Right forelimb (tissue), 1 donor: ENCODE measurements at places on chromosomes 3 and 15.

- DNase-seq = no peak
These were observed 8.9 kb upstream of the TKT start for GRCh38 chr3:53264718-53265117.

DNA sequence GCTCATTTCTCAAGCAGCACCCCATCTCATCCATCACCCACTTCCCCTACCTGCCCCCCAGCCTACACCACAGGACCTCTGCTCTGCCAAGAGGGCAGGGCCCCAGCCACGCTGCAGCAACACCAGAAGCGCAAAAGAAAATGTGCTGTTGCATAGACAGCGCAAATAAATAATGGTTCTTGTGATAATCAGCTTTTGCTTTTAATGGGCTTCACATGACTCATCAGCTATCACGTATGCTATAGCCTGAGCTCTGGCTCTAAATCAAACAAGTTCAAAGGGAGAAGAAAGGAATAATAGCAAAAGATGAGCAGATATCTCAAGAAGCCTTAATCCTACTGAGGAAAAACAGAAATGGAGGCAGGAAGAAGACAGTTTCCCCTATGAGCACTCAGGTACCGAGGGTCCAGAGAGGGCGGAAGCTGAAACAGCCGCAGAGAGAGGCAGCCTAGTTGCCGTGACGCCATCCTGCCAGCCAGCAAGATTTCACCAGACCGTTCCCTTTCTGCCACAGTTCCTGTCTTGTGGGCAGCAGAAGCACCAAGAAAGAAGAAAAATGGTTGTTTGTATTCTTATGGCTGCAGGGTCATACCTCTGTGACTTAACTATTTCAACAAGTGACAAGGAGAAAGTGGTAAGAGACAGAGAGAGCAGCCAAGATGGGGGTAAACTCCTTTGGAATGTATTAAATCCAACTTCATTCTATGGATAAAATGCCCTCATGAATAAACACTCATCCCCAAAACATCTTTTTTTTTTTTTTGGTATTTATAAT lies 22.0 kb downstream of the RAB27A start:
- DNase-seq = no peak

GRCh38 chr3:66140743-66141372 lies 79.9 kb upstream of the SLC25A26 start:
- DNase-seq = no peak

GRCh38 chr3:161551697-161552096 lies 55.1 kb downstream of the OTOL1 start:
- no peak for DNase-seq

DNA sequence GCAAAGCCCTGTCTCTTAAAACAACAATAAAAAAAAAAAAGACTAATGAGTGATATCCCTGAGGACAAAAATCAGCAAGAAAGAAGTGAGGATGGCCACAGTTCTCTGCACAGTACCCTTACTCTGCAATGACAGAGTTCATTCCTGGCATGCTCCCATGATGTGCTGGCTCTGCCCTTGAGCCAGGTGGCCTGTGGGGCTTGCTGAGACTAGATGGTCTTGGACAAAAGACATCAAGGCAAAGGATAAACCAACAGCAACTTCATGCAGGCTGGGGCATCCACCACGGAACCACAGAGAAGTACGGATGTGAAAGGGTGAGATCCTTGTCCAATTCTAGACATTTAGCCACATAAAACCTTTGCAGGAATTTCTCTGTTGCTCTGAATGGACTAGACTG lies 12.7 kb downstream of the MGLL start:
- no peak for DNase-seq

DNA sequence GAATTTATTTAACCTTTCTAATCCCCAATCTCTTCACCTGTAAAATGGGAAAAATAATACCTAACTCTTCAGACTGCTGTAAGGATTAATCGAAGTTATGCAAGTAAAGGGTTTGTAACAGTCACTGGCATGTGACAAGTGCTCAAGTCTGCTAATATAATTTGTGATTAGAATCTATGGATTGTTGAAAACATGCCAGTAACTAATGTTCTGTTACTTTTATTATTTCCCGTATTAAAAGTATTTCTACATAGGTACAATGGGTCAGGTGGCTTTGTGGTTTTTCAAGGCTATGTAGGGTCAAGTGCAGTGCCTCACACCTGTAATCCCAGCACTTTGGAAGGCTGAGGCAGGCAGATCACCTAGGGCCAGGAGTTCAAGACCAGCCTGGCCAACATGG lies 29.4 kb downstream of the ULK4 start:
- DNase-seq = no peak

GRCh38 chr3:63278171-63279004 lies at the start of gene SYNPR:
SYNPR (plus strand) TSS chr3:63278308.
- no peak for DNase-seq

DNA sequence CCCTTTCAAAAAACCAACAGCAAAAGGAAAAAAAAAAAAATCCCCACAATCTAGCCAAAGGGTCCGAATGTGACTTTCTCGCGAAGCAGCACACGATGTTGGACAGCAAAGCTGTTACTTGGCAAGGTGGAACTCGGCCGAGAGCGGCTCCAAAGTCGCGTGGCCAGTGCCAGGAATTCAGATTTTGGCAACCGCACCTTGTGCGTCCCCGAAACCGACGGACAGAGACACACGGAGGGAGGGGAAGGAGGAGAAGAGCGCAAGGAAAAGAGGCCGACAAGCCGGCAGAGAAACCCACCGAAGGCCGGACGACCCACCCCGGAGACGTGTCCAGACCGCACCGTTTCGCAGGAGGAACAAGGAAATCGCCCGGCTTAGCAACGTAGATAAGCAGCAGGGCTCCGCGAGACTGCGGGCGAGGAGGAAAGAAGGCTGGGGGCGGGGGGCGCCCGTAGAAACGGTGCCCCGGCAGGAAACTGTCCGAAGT lies 517.3 kb downstream of the MECOM start:
- peak; percentile 82 for DNase-seq

- no peak for DNase-seq
These were observed 22.6 kb downstream of the RARRES1 start for GRCh38 chr3:158709666-158710083.

DNA sequence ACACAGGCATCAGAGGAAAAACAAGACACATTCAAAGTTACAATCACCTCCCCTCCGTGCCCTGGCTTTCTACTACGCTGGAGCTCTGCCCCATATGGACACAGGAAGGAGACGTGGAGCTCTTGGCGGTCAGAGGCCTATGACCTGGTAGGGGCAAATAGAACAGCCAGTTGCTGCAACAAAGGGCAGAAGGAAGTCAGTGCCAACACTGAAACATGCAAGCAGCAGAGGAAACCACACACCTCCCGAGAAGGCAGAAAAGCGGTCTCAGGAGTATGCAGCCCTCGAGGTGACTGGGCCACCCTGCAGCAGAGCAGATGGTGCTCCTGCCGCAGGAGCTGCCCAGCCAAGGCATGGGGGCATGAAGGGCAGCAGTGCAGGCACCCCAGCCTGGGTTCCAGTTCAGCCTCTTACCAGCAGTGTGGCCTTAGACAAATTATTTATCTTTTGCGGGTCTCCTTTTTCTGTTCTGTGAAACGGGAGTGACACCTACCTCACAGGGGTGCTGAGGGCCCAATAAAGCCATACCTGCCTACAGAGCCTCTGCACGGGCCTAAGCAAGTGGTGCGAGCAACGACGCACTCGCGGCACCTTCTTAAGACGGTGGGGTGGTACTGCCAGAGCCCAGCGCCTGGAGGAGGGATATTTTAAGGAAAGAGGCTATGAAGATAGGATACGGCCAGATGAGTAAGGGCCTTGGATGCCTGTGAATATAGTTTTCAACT lies 8.6 kb downstream of the ZXDC start:
- DNase-seq = no peak

DNA sequence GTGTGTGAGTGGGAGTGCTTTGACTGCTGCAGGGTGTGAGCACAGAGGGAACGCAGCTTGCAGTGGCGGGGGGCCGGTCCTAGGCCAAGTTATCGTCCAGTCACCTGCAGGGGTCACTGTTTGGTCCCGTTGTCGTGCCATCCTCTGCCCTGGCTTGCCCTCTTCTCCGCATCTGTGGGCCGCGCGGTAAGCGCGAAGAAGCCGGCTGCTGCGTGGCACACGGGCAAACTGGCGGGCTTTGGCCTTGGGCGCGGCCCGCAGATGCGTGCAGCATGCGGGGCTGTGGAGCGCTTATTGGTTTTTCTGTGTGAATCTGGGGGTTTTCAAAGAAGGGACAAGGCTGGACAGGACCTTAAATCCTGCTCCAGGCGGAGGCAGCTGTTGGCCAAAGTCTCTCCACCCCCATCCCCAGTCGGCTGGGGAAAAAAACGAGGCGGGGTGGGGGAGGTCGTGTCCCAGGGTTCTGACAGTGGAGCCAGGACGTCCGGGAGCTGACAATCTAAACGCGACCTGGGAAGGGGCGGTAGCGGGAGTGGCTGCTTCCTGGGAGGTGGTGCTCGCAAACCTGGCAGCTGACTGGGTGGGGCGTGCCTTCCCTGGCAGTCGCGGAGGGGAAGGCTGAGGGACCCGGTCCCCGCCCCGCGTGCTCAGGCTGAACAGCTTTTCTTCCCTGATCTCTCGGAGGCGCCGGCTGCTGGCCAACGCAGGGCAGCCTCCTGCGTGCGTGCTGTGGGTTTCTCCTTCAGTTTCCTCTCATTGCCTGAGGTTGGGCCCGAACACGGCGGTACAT lies 39.7 kb upstream of the VEPH1 start:
- DNase-seq = peak; percentile 83

DNA sequence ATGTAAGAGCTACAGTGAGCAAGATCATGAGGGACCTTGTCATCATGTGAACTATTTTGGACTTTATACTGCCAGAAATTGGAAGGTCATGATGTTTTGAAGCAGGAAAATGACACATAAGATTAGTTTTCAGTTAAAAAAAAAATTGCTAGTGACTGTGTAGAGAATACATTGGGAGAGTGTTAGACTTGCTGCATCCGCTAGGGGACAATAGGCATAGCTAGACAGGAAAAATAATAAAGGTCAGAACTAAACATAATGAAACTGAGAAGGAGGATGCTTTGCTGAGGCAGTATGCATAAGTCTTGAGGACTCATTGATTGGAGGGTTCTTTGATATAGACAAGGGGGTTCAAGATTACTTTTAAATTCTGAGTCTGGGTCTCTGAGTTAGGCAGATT lies 275.8 kb upstream of the KCNH8 start:
- DNase-seq = no peak

- DNase-seq = no peak
These were observed 38.4 kb upstream of the SLC6A11 start for GRCh38 chr3:10777627-10778026.

DNA sequence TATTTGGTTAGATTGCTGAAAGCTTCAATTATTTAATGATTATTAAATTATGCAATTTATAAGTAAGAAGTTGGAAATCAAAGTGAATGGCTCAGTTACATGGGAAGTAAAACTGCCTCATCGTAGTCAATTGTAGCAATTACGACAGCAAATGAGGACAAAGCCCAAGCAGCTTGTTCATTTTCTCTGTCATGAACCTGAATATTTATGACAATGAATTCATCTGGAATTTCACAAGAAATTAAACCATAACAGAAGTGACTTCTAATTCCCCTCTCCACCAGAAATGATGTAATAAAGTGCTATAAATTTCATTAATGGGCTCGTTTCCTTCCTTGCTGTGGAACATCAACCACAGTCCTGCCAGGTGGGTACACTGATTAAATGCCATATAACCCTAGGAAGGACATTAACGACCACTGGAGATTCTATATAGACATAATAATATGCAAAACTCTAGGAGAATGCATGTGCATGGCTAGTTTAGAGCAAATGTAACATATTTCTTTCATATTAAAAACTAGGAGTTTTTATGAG lies 273.8 kb upstream of the DCBLD2 start:
- no peak for DNase-seq

- no peak for DNase-seq
These were observed 9.2 kb downstream of the RAB8B start for GRCh38 chr15:63198371-63199250.

GRCh38 chr15:60065951-60066350 lies 61.8 kb downstream of the FOXB1 start:
- DNase-seq = no peak

DNA sequence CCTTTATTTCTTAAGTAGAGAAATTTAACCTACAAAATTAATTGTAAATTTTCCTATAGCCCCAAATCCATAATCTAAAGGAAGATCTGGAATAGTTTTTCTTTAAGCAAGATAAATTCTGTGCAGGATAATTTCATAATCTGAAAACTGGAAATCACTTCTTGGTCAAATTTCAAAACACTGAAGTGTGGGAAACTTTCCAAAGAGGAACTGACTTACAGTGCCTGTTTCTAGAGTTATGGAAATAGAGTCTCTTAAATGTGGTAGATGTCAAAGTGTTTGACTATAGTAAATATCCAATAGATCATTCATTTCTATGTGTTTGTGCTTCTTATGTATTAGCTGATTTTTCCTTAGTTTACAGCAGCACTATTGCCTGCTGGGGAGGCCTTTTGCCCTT lies 1.6 kb upstream of the P2RY13 start:
- no peak for DNase-seq

GRCh38 chr3:42855219-42855546 lies 20.5 kb downstream of the CYP8B1 start:
- no peak for DNase-seq

- no peak for DNase-seq
These were observed 605.6 kb downstream of the AGBL1 start for GRCh38 chr15:86685263-86685662.

DNA sequence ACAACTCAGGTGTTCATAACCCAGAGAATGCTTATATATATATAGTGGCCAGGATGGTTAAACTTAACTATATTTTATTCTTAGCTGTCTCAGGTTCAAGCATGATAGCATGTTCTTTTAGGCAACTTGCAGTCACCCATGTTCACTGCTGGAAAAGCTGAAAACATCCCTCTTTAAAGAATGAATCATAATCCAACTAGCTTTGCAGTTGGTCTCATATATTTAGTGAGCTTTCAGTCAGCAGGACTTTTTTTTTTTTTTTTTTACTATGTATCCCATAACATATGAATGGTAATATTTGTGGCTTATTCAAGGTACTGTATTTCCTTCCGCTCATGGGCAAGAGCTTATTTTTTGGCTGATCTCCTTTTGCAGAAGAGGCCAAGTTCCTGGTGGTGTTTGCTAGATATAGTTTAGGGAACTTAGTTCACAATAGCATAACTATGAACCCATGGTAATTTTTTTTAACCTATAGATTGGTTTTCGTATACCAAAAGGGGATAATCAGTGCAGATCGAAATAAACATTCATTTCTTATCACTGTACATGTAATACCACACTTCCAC lies 77.6 kb downstream of the CMSS1 start:
- no peak for DNase-seq

DNA sequence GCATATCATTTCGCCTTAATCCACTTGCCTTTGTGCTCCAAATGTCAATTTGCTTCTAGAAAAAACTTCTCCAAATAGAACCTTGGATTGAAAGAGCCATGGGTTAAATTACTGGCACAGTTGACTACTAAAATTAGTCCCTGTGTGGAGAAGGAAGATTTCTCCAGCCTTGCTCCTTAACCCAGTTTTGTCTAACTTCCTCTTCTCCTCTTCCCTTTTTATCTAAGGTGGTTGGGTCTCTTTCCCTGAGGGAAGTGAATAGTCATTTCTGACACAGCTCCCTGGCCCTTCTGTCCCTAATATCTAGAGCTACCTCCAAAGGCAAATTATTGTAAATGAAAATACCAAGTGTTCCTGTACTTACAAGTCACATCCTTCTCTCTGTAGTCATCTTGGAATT lies 527.9 kb upstream of the TBL1XR1 start:
- DNase-seq = no peak

- no peak for DNase-seq
These were observed 8.6 kb upstream of the CTNNB1 start for GRCh38 chr3:41190509-41191284.

- DNase-seq = peak; percentile 55
These were observed 92.3 kb upstream of the ROPN1 start for GRCh38 chr3:124084022-124084881.
